ENCODE measurements at places on chromosomes 5 and 9.

DNA sequence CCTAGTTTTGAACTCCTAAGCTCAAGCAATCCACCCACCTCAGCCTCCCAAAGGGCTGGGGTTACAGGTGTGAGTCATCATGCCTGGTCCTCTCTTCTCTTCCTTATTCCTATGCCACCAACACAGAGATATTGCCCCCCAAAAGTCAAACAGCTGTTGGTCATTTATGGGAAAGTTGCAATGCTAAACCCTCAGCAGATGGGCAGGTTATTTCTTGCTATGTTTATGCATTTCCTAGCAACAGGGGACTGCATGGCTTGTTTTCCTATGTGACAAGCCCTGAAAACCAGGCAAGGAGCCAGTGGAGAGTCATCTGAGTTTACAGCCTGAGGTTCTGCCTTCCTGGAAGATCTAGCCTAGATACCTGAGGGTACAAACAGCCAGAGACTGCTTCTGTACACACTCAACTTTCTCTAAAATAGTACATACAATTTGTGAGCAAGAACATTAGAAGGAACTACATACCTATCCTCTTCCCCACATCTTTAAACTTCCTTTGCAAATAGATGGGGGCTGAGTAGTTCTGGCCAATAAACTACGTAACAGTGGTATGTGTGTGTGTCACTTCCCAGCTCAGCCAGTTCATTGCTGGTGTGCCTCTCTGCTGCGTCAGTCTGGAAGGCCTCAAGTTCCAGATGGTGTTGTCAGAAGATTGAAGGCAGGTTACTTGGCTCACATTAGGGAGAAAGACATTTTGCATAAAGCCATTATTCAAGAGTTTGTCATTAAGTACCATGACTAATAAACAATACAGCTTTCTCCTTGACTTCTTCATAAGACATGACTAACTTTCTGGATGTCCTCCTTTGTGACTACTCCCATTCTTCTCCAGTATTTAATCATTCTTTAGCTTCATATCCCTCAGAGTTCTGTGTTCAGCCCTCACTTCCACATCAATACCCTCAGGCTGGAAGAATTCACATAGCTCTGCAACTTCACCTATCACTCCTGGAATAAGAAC, 65.3 kb downstream of the CSNK1A1 start:
- DNase-seq, result no peak

DNA sequence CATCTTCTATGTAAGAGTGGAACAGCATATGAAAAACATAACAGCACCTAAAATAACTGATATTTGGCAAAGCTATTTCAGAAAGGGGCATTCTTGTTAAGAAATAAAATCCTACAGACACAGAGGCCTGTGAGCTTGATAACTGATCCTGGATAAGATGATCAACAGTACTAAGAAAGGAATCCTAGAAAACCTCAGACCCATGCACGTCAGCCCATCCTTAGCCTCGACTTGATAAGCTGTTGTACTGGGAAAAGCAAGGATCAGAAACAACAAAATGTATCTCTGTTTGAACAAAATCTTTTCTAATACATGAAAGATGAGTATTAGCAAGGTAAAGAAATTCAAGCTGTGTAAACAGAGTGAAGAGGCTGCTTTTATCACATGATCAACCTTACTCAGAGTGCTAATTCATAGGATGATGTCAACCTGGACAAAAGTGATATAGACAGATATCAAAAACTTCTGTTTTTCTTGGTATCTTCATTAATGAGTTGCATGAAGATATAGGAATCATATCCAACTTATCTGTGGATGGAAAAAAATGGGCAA, 15.2 kb downstream of the LIFR start:
- DNase-seq, result no peak

- no peak for DNase-seq
These were observed 213.3 kb upstream of the TUSC1 start for GRCh38 chr9:25891527-25891926.

GRCh38 chr9:7900541-7900940, 101.0 kb upstream of the DMAC1 start:
- DNase-seq, result no peak

- DNase-seq, result no peak
These were observed 26.0 kb downstream of the GAS1 start for GRCh38 chr9:86921151-86921923.

DNA sequence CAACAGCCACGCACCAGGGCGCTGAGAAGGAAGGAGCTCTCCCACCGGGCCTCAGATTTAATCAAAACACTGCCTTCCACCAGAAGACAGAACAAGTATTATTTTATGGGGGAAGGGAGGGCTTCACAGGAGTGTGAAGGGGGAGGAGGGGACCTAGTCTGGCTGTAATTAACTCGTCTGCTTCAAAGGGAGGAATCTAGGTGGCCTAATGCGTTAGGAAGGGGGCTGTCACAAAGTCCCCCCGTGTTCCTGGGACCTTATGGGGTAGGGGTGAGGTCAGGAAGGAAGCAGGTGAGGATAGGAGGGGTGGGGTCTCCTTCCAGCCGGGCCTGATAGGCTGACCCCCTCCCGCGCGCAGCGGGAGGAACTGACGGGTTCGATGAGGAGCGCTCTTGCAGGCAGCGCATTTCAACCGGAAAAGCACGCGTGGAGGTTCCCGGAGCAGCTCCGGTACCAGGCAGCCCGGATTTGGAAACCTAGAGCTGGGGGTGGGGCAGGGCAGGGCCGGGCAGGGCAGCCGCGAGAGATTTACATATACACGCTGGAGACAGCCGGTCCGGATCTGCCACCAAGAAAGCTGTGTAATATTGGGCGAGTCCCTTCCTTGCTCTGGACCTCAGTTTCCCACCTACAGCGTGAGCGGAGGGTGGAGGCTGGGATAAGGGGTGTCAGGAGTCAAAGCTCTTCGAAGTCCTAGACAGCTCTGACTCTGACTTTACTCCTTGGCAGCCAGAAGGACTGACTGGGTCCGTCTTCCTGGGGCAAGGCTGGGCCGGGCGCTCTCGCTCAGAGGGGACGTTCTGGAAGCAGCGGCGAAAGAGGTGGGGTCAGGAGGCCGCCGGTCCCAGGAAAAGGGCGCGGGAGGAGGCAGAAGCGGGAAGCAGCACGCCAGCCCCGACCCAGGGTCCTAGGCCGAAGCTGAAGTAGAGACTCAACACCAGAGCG, 1.8 kb downstream of the SHB start:
- DNase-seq, result no peak

DNA sequence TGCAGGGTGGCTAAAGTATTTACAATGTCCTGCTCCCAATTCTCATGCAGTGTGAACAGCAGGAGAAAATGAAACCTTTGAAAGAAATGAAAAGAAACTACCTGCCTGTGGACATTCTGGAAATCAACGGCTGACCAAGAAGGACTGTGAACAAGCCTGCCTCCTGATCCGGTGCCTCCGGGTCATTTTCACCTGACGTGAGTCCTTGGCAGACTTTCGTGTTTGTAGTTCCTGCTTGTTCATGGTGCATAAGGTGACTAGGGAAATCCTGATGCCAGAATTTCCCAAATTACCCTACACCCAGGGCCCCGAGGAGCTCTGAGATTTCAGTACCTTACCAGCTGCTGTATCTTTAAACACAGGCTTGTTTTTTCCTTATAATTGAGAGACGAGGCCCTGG, 317.5 kb downstream of the TLE1 start:
- DNase-seq, result no peak

GRCh38 chr9:36991516-36992134, 42.4 kb downstream of the PAX5 start:
- DNase-seq, result peak; percentile 56

DNA sequence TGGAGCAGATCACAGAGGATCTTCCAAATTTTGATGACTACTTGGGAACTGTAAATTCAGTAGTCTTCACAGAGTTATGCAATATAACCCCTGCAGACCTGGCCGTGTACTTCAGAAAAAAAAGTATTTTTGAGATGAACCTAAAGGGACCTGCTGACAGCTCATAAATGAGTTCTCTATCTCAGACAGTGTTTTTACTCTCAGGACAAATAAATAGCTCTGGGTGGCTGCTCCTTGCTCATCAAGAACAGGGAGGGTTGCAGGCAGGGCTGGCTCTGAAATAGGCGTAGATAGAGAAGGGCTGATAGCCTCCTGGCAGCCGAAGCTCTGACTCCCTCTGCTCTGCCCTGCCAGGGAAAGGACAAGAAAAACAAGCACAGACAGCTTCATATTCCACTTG, 64.8 kb downstream of the PLAC8L1 start:
- no peak for DNase-seq

- no peak for DNase-seq
These were observed at the start of gene LEAP2 for GRCh38 chr5:132873119-132873929. Gene LEAP2 (plus strand): TSS chr5:132873668. CDS start chr5:132873695, 27 bp downstream.

DNA sequence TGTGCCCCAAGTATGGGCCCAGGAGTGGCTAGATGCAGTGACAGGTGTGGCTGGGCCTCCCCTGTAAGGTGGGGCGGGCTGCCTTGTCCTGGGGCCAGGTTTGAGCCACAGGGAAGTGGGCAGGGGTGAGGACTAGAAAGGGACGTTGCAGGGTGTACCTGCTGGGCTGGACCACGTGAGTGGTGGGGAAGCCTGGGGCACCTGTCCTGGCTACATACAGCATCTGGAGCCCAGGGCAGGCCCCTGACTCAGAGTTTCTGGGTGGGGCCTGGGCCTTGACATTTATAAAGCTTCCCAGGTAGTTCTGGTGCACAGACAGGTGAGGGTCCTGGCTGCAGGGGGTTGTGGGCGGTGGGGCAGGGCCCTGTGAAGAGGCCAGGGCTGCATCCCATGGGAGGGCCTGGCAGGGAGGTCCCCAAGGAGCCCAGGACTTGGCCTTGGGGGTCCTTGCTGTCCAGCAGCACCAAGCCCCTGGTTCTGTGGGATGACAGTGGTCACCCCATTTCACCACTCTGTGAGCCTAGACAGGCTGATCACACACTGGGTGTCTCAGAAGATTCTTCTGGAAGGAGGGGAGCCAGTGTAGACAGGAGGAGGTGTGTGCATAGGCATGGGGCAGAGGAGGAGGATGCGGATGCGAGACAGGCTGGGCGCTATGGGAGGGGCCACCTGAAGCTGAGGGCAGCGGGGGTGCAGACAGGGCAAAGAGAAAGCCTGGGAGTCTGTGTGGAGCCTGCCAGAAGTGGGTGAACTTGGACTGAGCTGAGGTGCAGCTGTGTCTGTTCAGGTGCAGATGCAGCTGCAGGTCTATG, 94.0 kb downstream of the PHF2 start:
- DNase-seq, result no peak

GRCh38 chr5:56898213-56898612, 11.2 kb upstream of the SETD9 start:
- no peak for DNase-seq

GRCh38 chr9:35308316-35308715, 146.5 kb downstream of the UNC13B start:
- no peak for DNase-seq

DNA sequence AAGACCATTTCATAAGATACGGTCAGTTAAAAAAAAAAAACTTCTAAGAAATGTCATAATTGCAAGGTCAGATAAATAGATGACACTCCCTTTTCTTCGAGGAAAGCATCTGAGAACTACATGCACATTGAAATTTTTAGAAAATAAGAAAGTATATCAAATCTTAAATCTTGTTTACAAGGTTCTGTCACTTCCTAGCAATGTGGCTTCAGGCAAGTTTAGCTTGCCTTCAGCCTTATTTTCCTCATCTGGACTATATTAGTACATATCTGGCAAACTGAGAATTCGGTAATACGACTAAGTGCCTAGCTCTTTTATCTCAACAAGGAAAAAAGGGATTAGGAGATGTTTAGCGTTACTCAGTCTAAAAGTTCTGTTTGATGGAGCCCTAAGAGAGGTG, 32.5 kb upstream of the OR2K2 start:
- DNase-seq, result no peak

GRCh38 chr5:81629986-81630385, 120.9 kb downstream of the SSBP2 start:
- DNase-seq, result no peak

DNA sequence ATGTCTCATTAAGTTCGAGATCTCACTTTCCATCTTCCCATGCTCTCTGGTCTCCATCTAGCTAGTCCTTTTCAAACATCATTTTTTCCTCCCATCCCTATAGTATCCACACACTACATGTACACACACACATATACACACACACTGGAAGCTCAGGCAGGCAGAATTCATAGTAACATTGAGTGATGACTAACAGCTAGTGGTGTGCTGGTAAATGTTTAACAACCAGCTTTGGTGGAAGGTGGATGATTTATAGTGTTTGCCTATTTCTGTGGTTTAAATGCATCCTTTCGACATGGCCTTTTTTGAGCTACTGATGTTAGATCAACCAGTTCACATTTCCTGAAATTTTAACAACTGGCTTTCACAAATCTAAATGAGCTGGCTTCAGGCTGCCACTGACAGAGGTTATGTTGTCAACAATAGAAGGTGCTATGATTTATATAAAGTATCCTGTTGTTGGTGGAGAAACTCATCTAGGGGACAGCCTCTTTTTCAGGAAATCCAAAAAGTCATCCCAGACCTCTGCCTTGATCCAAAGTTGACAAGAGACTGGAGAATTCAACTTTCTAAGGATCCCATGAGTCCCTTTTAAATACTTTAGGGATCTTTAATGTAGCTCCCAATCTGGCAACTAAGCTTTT, 117.8 kb downstream of the CCDC192 start:
- DNase-seq, result no peak

GRCh38 chr5:18744441-18744840, 1110.2 kb downstream of the TAF11L14 start:
- DNase-seq, result no peak

DNA sequence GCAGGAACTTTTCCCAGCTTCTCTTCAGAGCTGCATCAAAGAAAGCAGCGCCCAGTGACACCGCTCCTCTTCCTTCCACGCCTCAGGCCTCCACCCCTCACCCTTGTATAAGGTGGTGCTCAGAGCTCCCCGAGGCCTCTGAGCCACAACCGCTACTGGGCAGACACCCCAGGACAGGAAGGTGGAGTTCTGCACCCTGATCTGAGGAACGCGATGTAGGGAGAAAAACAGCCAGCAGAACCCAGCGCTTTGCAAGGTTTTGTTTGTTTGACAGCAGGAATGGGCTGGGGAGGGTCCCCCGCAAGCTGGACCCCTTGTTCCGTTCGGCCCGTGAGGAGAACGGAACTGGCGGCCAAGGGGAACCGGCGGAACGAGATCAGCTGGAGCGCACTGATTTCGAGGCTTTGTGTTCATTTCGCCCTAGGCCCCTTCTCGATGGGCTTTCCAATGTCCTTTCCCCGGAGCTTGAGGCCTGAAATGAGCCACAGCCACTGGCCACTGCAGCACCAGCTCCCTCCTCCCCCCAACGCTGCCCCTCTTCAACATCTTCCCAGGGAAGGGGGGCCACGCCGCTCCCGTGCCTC, 4.1 kb downstream of the EDF1 start:
- DNase-seq, result no peak

GRCh38 chr9:922731-923130, 53.7 kb upstream of the DMRT3 start:
- no peak for DNase-seq

- no peak for DNase-seq
These were observed 518.3 kb upstream of the ITGA1 start for GRCh38 chr5:52269401-52269800.

- peak; percentile 7 for DNase-seq
These were observed 83.5 kb upstream of the MINAR2 start for GRCh38 chr5:129664336-129664937.

- DNase-seq, result no peak
These were observed 393.0 kb downstream of the CDH12 start for GRCh38 chr5:22460189-22460588.

- no peak for DNase-seq
These were observed 54.8 kb upstream of the ANGPTL2 start for GRCh38 chr9:127177231-127177630.

- no peak for DNase-seq
These were observed 126.4 kb upstream of the ZNF366 start for GRCh38 chr5:72633649-72634048.

- no peak for DNase-seq
These were observed 18.9 kb downstream of the SLC22A5 start for GRCh38 chr5:132388244-132389050.

Data from stimulated activated CD4-positive, alpha-beta T cell treated with anti-CD3 and anti-CD28 coated beads, Interleukin-15, amount 100 ng/mL, for 48 hours (primary cell).